ENCODE measurements at places on chromosomes 12 and 14.

DNA sequence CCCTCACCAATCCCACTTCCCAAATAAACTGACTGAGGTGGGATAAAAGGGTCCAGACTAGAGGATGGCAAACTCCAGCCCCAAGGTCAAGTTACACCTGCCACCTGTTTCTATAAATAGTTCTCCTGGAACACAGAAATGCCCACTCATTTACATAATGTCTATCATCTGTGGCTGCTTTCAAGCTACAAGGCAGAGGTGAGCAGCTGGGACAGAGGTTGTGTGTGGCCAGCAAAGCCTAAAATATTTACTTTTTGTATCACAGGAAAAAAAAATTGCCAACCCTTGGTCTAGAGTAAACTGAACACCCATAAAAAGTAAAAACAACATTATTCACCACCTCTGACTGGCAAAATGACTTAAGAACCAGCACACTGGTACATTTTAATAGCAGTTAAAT lies 269.4 kb downstream of the RGS6 start:
- no peak for DNase-seq

- DNase-seq: no peak
Observed at GRCh38 chr12:3114671-3115070, 37.5 kb downstream of the TSPAN9 start.

DNA sequence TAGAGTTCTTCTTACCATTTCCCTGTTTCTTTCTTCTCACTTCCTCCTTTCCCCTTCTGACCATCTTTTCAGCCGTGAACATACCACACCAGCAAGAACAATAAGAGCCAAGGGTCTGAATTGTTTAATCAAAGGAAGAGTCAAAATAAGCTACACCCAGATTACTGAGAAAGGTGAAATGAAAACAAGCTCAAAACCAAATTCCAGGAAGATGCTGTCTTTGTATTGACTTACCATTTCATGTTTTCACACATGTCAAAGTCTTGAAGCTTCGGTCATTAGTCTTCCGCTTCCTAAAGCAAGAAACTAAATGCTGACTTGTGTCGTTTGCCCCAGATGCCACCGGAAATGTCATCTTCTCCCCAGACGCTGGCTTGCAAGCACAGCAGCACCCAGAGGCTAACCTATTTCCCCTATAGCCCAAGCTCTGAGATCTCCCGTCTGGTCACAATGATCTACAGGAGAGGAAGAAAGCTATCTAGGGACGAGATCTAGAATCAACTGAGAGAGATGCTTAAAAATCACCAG lies 136.5 kb upstream of the AMIGO2 start:
- DNase-seq: no peak

DNA sequence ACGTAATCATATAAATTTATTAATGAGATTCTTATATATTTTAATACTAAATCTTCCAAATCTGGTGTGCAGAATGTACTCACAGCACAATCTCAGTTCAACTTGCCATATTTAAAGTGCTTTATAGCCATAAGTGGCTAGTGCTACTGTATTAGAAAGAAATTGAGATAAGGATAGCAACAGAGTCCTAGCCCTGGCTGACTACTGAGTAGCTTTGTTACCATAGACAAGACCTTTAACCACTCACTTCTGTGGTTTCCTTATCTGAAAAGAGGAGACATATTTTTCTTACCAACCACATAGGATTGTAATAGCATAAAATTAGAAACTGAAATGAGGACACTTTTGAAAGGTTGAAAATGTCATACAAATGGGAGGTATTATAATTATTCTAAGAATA lies 2.0 kb upstream of the CHURC1 start:
- DNase-seq: no peak

DNA sequence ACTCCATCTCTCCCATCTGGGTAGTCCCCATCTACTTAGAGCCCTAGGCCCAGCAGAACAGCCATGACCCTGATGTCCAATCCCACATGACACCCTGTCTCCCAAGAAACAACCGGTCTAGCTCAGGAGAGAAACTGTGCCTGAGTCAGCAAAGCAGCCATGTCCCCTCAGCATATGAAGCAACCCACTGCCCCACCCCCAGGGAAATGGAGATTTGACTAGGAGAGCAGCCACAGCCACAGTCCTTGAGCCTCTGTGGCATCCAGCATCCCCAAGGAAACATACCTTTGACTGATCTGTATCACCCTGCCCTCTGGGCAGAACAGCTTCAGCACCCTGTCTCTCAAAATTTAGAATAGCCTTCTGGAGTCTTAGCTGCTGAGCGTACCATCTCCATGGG lies 641.9 kb upstream of the FBXO33 start:
- no peak for DNase-seq

GRCh38 chr12:12560587-12561370 lies 1.9 kb downstream of the DUSP16 start:
- DNase-seq: peak; percentile 66

DNA sequence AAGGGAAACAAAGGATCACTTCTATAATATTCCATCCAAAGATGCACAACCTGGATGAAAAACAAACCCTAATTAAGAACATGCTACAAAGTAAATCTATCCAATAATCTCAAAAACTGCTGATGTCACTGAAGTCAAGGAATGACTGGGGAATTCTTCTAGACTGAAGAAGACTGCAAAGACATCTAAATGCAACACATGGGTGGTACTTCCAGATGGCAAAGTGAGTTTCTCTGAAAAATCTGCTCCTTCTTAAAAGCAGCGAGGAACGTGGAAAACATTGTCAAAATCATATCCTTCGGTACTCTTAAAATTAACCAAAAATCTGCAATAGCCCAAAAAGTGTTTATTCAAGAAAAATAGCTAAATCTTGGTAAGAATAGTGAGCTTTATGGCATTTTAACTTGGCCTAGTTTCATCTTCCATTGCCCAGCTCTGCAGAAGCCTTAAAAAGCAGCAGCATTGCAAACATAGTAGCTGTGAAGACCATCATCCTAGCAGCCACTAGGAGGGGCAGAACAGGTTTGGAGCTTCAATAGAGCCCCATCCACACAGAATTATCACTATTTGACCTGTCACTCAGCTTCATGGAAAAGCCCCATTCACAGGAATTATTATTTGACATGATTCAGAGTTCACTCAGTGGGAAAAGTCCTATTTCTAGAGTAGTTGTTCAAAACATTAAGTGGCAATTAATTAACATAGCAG lies 7.4 kb downstream of the CLEC14A start:
- DNase-seq: no peak

- DNase-seq: no peak
Observed at GRCh38 chr12:124148481-124149273, 146.2 kb upstream of the RFLNA start.

DNA sequence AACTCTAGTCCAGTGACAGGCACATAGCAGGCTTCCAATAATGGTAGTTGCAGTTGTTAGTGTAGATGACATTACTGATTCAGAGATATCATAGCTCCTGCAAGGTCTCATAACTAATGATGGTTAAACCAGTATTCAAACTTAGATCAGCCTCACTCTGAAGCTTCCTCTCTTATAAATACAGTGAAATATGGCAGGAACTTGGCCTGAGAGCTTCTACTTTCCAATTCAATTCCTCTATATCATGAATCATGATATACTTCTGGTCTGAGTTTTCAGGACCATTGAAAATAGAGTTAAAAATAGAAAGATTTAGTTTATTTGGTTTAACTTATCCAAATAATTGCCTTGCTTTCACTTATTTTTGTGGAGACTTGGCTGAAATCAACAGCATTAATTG lies 167.5 kb upstream of the NOVA1 start:
- DNase-seq: no peak

DNA sequence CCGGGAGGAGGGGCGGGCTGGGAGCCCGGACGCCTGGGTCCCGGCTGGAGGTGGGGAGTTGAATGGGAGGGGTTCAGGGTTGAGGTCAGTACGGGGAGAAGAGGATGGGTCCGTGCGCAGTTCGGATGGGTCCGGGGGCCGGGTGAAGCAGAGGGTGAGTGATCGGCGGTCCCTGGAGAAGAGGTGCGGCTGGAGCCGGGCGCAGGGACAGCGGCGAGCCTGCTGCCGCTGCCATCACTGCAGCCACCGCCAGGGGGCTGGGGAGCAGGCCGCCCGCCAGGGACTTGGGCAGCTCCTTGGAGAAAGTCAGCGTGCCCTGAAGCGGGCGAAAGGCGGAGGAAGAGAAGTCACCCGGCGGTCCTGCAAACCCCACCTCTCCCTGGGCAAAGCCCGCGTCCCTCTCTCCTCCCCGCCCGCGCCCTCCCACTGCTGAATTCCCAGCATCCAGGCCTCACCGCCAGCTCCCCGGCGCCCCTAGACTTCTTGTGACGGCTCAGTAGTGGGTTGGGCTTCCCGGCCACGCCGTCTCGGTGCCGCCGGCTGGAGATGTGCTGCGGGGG lies 6.0 kb upstream of the GPR84 start:
- DNase-seq: peak; percentile 28

DNA sequence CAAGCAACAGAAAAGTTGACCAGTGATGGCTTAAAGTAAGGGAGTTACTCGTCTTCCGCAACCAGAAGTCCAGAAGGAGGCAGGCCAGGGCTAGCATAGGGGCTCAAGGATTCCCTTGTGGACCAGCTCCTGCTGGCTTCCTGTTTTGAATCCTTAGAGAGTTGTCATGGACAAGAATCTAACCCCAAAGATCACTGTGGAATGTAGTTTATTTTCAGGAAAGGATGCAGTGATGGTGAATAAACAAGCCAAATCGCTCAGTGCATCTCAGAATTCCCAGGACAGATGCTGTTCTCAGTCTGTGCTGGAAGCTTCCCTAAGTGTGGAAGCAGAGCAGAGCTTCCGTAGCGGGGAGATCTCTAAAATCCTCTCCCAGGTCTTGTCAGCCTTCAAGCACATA lies 311.3 kb downstream of the C12orf75 start:
- DNase-seq: no peak

DNA sequence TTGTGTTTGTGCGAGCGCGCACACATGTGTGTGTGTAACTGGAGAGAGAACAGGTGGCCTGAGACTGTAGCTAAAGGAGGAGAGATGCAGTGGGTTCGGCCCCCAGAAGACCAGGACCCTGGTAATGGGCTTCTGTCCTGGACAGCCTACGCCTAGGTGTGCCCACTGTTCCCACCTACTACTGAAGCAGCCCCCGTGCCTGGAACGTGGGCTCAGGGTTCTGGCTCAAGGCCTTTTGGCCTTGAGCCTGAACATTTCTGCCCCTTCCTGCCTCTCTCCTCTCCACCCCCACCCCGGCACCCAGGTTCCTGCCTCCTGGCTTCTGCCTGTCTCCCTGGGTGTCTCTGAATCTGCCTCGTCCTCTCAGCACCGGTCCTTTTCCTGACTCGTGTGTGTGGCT lies 1.5 kb upstream of the NXPH4 start:
- DNase-seq: no peak

GRCh38 chr14:80627745-80628144 lies 313.8 kb downstream of the CEP128 start:
- DNase-seq: no peak

GRCh38 chr12:52333321-52333720 lies 12.1 kb upstream of the KRT83 start:
- no peak for DNase-seq

DNA sequence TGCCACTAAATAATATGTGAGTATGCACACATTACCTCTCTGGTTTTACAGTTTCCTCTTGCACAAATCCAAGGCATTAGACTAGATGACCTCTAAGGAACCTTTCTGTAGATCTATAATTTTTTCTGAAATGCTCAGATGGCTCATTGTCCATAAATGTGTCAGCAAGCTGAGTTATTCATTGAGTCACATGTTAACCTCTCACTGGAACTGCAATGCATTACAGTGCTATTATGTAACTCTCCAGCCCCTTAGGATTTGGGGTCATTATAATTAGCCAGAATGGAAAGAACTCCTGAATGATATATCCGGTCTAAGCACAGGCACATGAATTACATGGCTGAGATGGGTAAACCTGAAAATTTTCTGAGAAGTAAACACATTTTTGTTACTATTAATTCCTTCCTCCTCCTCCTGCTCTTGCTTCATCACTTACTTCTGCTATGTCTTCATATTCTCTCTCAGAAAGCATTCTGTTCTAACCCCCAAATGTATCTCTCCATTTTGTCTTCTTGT lies 20.3 kb upstream of the DRAM1 start:
- DNase-seq: no peak

DNA sequence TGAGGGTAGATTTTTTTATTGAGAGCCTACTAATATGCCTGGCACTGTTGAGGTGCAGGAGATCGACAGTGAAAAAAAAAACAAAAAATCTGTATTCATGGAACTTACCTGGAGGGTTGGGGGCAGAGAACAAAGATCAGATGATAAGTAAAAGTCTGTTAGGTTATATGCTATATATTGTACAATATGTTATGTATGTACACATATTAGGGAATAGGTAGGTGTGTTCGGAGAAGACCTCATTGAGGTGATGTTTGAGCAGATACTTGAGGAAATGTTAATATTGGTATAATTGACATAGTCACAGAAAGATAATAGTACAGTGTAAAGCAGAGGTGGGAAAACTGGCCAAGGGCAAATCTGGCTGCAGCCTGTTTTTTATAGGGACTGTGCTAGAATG lies 5.6 kb downstream of the ARF6 start:
- DNase-seq: no peak

Measured in kidney epithelial cell (primary cell).